Endodermal cell (in vitro differentiated cells): ENCODE measurements at places on chromosomes 7 and 10. TPM values are rescaled to one million over a fixed set of nuclear protein-coding genes. Genes with fewer than 3 reads are reported as not detected.

The PNLIPRP1 gene
- not detected in 2 replicates for total RNA-seq

The KLF14 gene
- total RNA-seq = not detected in 3 replicates

The TES gene
- 23.1 to 50.5 TPM (median 27.9 TPM) in 3 replicates for total RNA-seq

The VDAC2 gene
- total RNA-seq = 292 to 449 TPM (median 294 TPM) in 3 replicates

The ADCYAP1R1 gene
- 0.99 to 1.5 TPM (median 1.2 TPM) in 3 replicates for total RNA-seq

The ANXA8 gene
- 0.29 and 0.37 TPM in 2 replicates for total RNA-seq

The AKR1C4 gene
- not detected in 2 replicates for total RNA-seq

The DPYSL4 gene
- 13.5 and 16.1 TPM in 2 replicates for total RNA-seq

The KIF20B gene
- total RNA-seq = 26.5 to 46.5 TPM (median 43.7 TPM) in 3 replicates

The TUBAL3 gene
- not detected in 3 replicates for total RNA-seq

The SFMBT2 gene
- total RNA-seq = 3.9 to 7.3 TPM (median 3.9 TPM) in 3 replicates

The NOD1 gene
- 2.1 to 3.3 TPM (median 3.2 TPM) in 3 replicates for total RNA-seq

The ZEB1 gene
- total RNA-seq = 0.80 to 1.1 TPM (median 0.84 TPM) in 3 replicates

The HABP2 gene
- total RNA-seq = 1.4 and 1.6 TPM in 2 replicates

The ZNF736 gene
- total RNA-seq = not detected in 2 replicates

The TACC2 gene
- total RNA-seq = 34.1 and 34.9 TPM in 2 replicates

The GSTO2 gene
- total RNA-seq = 17.7 to 22.2 TPM (median 18.8 TPM) in 3 replicates

The LIPF gene
- total RNA-seq = not detected in 2 replicates

The GOT1 gene
- 35.1 and 36.0 TPM in 2 replicates for total RNA-seq

The ACTR1A gene
- 90.3 and 91.6 TPM in 2 replicates for total RNA-seq

The AKR1C1 gene
- 1.6 to 2.8 TPM (median 1.7 TPM) in 3 replicates for total RNA-seq

The AMPH gene
- total RNA-seq = 3.5 and 4.2 TPM in 2 replicates

The C10orf143 gene
- total RNA-seq = 1.9 to 3.5 TPM (median 2.3 TPM) in 3 replicates
